HFFc6 (cell line): ENCODE measurements at places on chromosomes 4 and X.

DNA sequence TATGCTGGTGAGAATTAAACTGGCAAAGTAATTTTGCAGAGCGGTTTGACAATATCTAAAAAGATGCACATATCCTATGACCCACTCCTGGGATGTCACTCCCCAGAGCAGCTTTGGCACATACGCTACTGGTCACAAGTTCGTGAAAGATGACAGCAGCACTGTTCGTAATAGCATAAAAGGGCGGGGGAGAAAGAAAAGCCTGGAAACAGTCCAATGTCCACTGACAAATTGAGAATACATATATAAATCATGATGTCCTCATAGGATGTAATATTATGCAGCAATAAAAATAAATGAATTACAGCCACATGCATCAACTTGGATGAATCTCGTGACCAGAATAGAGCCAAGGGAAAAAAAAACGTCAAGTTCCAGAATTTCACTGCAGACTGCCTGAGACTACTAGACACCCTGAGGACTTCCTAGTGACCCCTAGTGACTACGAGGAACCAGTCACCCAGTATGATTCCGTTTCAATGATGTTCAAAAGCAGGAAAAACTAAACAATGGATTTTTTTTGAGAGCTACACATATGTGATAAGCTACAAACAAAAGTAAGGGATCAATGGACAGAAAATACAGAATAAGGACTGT, 1.8 kb downstream of the PCSK1N start:
- no peak overlapping the region for H3K4me3 ChIP-seq
- no peaks in the 10 kb centered on the region for H3K36me3 ChIP-seq
- H3K27me3 ChIP-seq: peaks cover 31% of the 10 kb centered on the region
- no peaks in the 10 kb centered on the region; the same call in 1 of the 2 replicates for H3K4me1 ChIP-seq
- H3K27ac ChIP-seq: no peak overlapping the region
- DNase-seq: no peak

DNA sequence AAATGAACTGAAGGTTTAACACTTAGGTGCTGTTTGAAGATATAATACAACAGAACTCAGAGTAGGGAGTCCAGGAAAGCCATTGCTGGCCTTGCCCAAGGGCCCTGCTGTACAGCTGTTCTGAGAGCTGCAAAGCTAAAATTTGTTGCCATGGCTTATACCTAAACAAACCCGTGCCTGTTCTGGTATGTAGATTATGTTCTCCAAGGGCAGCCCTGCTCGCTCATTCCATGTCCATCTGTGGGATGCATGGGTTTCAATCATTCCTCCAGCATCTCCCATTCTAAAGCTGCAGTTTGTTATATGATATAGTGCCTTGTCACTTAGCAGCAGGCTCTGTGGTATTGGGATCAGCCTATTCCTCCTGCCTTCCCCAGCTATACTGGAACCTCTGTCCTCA, 80.8 kb upstream of the BMPR1B start:
- H3K4me3 ChIP-seq: no peak overlapping the region
- peaks cover 41% of the 10 kb centered on the region for H3K4me1 ChIP-seq
- peak overlapping the region; percentile 20; the same call in 1 of the 2 replicates for H3K27ac ChIP-seq
- H3K27me3 ChIP-seq: peaks cover 3% of the 10 kb centered on the region
- H3K36me3 ChIP-seq: no peaks in the 10 kb centered on the region

DNA sequence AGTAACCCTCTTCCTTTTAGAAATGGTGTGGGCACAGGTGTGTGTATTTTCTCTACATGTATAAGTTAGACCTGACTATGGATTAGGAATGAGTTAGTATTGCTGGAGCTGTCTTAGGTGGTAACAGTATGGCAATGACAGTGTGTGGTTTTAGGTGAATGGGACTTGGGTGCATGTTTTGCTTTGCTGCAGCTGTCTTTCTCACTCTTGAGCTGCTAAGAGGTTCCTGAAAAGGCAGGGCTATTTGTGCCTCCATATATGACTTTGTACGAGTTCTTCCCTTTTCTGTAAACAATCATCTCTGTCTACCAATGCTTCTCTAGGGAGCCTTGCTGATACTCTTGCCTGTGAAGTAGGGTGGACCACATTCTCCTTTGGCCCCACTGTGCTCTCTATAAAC, 234.8 kb upstream of the HHIP start:
- H3K4me1 ChIP-seq: no peaks in the 10 kb centered on the region
- no peaks in the 10 kb centered on the region for H3K27me3 ChIP-seq
- no peaks in the 10 kb centered on the region for H3K36me3 ChIP-seq
- no peak for DNase-seq
- no peak overlapping the region for H3K27ac ChIP-seq

- H3K36me3 ChIP-seq: no peaks in the 10 kb centered on the region
- no peak for DNase-seq
- no peak overlapping the region for H3K4me3 ChIP-seq
- no peaks in the 10 kb centered on the region for H3K27me3 ChIP-seq
- no peak overlapping the region for H3K27ac ChIP-seq
Observed at GRCh38 chrX:148878371-148878770, 378.0 kb downstream of the AFF2 start.

- H3K36me3 ChIP-seq: no peaks in the 10 kb centered on the region
- H3K4me3 ChIP-seq: no peak overlapping the region
- H3K27ac ChIP-seq: no peak overlapping the region
- peaks cover 10% of the 10 kb centered on the region for H3K27me3 ChIP-seq
- peaks cover 24% of the 10 kb centered on the region for H3K4me1 ChIP-seq
- no peak for DNase-seq
Observed at GRCh38 chr4:15459706-15460105, 10.0 kb upstream of the CC2D2A start.

DNA sequence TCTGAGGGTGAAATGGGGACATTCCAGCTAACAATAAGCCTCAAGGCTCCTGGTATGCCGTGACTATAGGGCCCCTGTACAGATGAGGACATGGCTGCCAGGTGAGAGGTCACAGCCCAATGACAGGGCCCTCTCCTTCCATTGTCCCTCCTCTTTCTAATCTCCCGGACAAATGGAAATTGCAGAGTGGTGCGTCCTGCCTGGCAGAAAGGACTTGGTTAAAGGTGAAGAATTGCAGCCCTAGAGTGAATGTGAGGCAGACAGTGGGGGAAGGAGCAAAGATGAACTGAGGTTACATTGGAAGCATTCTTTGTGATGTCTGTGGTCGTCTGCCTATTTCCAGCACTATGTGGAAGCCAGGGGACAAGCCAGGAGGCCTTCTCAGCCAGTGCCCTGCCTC, 6.7 kb upstream of the UCP1 start:
- H3K36me3 ChIP-seq: no peaks in the 10 kb centered on the region
- no peak overlapping the region for H3K4me3 ChIP-seq
- peaks cover 42% of the 10 kb centered on the region for H3K27me3 ChIP-seq
- no peaks in the 10 kb centered on the region for H3K4me1 ChIP-seq
- no peak for DNase-seq
- H3K27ac ChIP-seq: no peak overlapping the region

DNA sequence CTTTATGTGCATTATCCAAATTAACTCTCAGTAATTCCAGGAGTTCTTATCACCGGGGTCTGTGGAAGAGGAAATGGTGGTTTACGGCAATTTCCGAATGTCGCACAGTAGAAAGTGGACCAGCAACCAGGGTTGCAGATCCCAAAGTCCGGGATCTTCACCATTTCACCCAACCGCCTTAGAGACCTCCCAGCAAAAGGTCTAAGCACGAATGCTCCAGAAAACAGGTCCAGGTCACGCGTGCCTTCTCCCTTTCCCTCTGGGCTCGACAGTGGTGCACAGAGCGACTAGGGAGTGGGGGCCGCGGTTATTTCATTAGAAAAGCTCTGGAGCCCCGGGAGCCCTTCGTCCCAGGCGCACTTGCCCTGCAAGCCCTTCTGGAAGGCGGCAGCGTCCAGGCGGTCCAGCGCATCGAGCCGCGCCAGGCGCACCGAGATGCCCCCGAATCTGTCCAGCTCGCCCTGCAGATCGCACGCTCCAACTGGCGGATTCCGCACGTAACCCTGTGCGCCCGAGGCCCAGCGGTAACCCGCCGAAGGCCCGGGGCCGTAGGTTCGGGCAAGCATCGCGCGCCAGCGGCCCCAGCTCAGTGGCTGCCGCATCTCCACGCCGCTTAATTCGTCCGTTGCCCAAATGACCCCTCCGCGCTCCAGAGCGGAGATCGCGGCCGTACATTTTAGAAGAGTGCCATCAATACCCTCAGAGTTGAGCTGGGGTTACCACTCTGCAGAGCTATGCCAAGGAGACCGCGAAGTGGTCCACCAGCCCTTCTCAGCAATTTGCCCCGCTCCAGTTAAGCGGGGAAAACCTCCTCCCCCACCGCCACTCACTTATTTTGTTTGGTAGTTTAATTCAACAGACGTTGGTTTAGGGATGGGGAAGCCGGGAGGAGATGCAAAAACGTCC, at the start of gene NUDT6:
NUDT6 (minus strand) TSS at position 627 of the 906 bp plus-strand sequence; CDS start at position 602, 25 bp downstream.
- no peaks in the 10 kb centered on the region for H3K36me3 ChIP-seq
- no peak for DNase-seq
- no peak within 1 kb of the TSS for H3K4me3 ChIP-seq

DNA sequence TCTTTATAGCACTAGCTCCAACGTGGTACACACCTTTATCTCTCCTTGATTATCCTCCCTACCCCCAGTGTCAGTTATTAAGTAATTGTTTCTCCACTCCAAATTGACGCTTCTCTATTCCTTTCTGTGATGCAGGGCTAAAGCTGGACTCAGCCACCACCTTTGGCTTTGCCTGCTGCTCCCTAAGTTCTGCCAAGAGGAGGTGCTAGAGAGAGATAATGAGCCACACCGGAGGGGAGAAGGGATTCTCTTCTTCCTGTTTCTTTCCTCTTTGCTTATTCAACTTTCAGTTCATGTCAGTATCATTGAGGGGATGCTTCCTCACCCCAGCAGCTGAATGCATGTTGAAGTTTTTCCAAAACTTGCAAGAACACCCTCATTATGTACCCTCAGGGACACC, 176.5 kb downstream of the GBA3 start:
- no peak for DNase-seq
- no peak overlapping the region for H3K4me3 ChIP-seq
- no peaks in the 10 kb centered on the region for H3K36me3 ChIP-seq
- no peaks in the 10 kb centered on the region for H3K27me3 ChIP-seq
- no peaks in the 10 kb centered on the region for H3K4me1 ChIP-seq

DNA sequence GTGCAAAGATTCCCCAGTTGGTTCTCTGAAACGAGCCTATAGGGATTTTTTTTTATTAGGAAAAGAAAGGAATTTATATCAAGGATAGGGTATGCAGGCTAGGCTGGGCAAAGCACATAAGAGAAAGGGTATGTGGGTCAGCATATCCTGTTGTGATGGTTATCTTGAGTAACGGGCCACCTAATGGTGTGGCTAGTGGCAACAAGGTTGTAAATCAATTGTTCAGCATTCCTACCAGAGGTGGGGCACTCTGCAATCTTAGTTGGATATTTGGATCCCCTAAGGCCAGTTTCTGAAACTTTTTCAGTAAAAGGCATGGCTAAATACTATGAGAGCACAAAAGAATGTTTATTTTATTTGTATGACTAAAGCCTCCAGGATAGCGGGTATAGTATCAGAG, 42.7 kb downstream of the DCAF12L1 start:
- H3K4me3 ChIP-seq: no peak overlapping the region
- DNase-seq: no peak
- H3K27ac ChIP-seq: no peak overlapping the region

- no peak overlapping the region for H3K27ac ChIP-seq
- no peaks in the 10 kb centered on the region for H3K36me3 ChIP-seq
- no peak overlapping the region for H3K4me3 ChIP-seq
- H3K27me3 ChIP-seq: peaks cover 10% of the 10 kb centered on the region
Observed at GRCh38 chr4:87971866-87972265, 3.6 kb upstream of the SPP1 start.

DNA sequence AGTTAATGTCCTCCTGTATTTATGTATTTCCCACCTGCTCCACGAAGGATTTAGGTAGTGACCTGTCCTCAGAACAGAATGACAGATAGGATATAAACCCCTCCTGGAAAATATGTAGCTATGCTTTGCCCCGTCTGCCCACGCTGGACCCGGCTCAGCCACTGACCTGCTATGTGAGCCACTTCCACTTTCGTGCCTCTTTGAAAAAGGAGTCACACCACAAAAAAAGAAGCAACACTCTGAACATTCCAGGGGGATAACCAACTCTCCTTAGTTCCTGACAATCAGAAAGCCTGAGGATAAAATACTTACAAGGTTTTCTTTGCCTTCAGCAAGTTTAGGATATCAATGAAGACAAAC, 11.1 kb downstream of the ACSL1 start:
- peaks cover 2% of the 10 kb centered on the region; the same call in 1 of the 2 replicates for H3K27me3 ChIP-seq
- no peaks in the 10 kb centered on the region for H3K36me3 ChIP-seq
- no peak overlapping the region for H3K27ac ChIP-seq
- H3K4me1 ChIP-seq: peaks cover 34% of the 10 kb centered on the region

DNA sequence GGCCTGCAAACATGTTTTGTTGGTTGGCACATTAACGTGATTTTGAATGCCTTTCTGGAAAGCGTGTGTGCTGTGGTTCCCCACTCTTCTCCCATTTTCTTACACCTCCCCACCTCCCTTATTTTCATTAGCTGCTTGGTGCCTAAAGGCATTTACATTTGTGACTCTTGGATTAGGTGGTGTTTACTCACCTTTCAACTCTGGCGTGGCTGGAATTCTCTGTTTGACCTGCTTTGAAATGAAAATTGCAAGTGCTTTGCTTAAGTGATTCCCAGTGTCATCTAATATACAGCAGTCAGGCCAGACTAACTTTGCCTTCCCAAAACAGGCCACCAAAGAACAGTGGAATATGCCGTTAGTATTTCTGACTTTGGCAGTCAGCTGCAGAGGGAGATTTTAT, 80.5 kb downstream of the NHSL2 start:
- no peak overlapping the region for H3K27ac ChIP-seq
- peaks cover 23% of the 10 kb centered on the region for H3K4me1 ChIP-seq
- no peak overlapping the region for H3K4me3 ChIP-seq
- H3K36me3 ChIP-seq: no peaks in the 10 kb centered on the region

GRCh38 chr4:133856731-133857355, 344.7 kb downstream of the PABPC4L start:
- H3K4me1 ChIP-seq: peaks cover 19% of the 10 kb centered on the region
- peak; percentile 34 for DNase-seq
- peak overlapping the region; percentile 18; the same call in 1 of the 2 replicates for H3K4me3 ChIP-seq
- no peaks in the 10 kb centered on the region for H3K36me3 ChIP-seq

- H3K36me3 ChIP-seq: no peaks in the 10 kb centered on the region
- peaks cover 19% of the 10 kb centered on the region for H3K4me1 ChIP-seq
- peak overlapping the region; percentile 39; the same call in 1 of the 2 replicates for H3K4me3 ChIP-seq
- H3K27me3 ChIP-seq: no peaks in the 10 kb centered on the region
Observed at GRCh38 chrX:123348468-123348867, 164.4 kb downstream of the GRIA3 start.

DNA sequence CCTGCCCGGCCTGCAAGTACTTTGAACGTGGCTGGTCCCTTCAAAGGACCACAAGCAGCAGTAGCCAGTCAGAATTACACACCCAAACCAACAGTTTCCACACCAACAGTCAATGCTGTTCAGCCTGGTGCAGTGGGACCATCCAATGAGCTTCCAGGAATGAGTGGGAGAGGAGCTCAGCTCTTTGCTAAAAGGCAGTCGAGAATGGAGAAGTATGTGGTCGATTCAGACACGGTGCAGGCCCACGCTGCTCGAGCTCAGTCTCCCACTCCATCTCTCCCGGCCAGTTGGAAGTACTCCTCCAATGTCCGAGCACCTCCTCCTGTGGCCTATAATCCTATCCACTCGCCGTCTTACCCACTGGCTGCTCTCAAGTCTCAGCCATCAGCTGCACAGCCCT, 104.4 kb upstream of the MYOZ2 start:
- no peak overlapping the region for H3K27ac ChIP-seq
- no peak for DNase-seq
- H3K27me3 ChIP-seq: no peaks in the 10 kb centered on the region
- peaks cover 27% of the 10 kb centered on the region for H3K36me3 ChIP-seq

- H3K27ac ChIP-seq: peak overlapping the region; percentile 97
- peaks cover 5% of the 10 kb centered on the region; the same call in 1 of the 2 replicates for H3K36me3 ChIP-seq
- peaks cover 65% of the 10 kb centered on the region for H3K4me1 ChIP-seq
- H3K4me3 ChIP-seq: peak overlapping the region; percentile 78
- H3K27me3 ChIP-seq: no peaks in the 10 kb centered on the region; the same call in 1 of the 2 replicates
Observed at GRCh38 chr4:53476232-53477037, 99.0 kb downstream of the FIP1L1 start.

- H3K27me3 ChIP-seq: peaks cover 3% of the 10 kb centered on the region; the same call in 1 of the 2 replicates
- H3K4me3 ChIP-seq: no peak overlapping the region
- no peak overlapping the region for H3K27ac ChIP-seq
Observed at GRCh38 chrX:98523026-98523425, 1639.3 kb downstream of the RPA4 start.
